ENCODE measurements at places on chromosomes 5 and 9. TPM values are rescaled to one million over a fixed set of nuclear protein-coding genes. Genes with fewer than 3 reads are reported as not detected.

DNA sequence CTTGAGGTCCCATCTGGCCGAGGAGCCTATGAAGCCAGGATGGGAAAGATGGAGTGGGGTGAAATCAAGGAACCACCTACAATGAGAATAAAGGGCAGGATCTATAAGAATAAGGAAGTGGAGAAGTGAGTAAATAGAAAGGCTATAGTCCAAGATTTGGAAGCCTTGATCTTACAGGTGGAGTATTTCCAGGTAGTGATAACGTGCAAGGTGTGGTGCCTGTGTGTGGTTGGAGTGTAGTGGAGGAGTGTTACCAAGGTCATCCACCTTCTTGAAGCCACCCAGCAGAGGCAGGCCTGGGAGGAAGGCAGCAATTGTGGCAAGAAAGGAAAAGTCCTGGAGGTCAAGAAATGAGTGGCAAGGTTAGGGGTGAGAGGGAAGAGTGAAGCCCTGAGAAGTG lies 72.9 kb downstream of the IQGAP2 start:
- DNase-seq, result no peak

DNA sequence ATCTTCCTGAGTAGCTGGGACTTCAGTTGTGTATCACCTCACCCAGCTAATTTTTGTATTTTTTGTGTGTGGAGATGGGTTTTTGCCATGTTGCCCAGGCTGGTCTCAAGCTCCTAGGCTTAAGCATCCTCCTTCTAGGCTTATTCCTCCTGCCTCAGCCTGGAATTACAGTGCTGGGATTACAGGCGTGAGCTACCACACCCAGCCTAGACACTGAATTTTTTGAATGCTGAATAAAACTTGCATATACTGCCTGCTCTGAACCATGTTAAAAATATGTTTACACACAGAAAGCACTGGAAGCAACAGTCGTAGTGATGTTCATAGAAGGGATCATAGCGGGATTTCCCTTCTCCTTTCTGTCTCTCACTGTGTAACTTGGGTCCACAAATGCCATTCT lies 121.3 kb upstream of the ICE1 start:
- no peak for DNase-seq

Gene KIF20A
- total RNA-seq, result 119 TPM

Gene TMEM171
- total RNA-seq, result 2.6 TPM

Data from A673 (cell line).